ENCODE measurements at places on chromosomes 7 and 10.

DNA sequence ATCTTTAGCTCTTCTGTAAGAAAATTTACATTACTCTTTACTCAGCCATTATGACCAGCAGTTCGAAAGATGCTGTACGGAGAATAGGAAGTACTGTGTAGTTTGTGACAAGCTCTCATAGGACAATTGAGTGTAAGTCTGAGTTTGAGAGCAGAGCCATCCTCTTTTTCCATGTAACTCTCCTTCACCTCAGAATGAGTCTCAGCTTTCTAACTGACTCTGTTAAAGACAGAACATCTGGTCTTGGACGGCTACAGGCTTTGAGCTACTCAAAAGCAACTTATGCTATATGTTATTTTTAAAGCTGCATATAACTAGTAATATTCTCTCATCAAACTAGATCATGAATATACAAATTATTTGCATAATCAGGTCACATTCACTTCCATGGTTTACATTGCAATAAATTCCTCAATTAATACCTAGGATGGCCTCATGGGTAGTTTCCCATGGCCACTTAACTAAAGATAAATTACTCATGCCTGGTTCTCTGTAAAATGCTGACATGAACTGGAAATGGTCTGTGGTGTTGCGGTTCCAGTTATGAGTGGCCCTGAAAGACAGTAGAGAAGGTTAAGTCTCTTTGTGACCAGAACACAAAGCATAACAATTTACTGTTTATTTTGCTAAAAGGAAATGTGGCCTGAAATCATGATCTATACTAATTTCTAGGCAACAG, 358.7 kb downstream of the PHF14 start:
- no peak for DNase-seq

GRCh38 chr7:155941688-155942087, 129.4 kb upstream of the SHH start:
- peak; percentile 31 for DNase-seq

GRCh38 chr7:43554423-43554822, 28.5 kb upstream of the STK17A start:
- DNase-seq: no peak

- no peak for DNase-seq
Measured at GRCh38 chr7:3616306-3616705, 315.3 kb downstream of the SDK1 start.

- no peak for DNase-seq
Measured at GRCh38 chr7:38704041-38704547, 72.9 kb upstream of the AMPH start.

DNA sequence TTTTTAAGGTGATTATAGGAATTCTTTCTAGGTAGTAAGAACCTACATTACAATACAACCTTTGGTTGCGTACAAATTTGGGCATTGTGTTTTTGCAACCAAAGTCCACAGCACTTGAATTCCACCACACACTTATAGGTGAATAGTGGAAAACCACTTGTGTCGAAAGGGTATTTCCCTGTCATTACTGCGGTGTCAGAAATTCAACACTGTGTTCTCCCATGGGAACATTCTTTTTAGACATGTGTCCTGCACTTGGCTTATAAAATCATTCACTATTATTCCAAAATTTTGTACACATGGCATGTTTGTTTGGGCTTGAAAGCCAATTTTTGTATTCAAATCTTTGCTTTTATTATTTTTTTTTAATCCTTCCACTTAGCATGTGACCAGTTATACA, 333.7 kb downstream of the PRPF18 start:
- no peak for DNase-seq

- no peak for DNase-seq
Measured at GRCh38 chr7:131620673-131621609, 64.5 kb upstream of the PODXL start.

GRCh38 chr7:100949933-100950443, 654 bp downstream of the MUC3A start:
- DNase-seq: peak; percentile 48

GRCh38 chr10:133127291-133128125, 32.5 kb upstream of the KNDC1 start:
- DNase-seq: no peak

GRCh38 chr10:21452203-21452602, 73.3 kb downstream of the SKIDA1 start:
- no peak for DNase-seq

DNA sequence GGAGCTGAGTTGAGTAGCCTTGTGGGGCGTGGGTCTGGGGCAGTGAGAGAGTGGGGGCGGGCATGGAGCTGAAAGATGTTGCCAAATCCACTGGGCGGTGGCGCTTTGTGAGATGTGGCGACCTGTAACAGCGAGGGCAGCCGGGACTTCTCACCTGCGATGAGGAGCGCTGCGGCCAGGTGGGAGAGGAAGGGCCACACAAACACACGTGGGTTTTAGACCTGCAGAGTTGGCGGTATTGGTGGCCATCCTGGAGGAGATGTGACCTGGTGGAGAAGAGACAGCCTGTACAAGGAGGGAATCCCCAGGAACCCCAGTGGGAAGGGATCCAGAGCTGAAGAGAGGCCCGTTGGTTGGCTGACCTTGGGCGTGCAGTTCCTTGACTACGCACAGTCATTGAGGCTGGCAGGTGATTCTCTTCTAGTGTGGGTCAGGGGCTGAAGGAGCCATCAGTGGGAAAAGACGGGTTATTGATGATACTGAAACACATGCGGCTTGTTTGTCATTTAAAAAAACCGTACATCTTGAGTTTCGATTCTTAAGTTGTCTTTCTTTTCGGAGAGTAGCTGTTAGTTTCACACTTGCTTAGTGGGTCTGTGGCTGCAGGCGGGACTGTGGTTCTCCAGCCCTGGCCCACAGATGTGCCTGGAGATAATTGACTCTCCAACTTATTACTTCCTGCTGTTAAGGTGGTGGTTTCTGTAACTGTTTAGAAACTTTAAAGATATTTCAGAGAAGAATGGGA, 2.4 kb downstream of the CHST12 start:
- no peak for DNase-seq

GRCh38 chr10:117241541-117242462, 888 bp downstream of the SLC18A2 start:
- DNase-seq: peak; percentile 69

- DNase-seq: peak; percentile 11
Measured at GRCh38 chr10:48602401-48603135, 2.3 kb downstream of the ARHGAP22 start.

GRCh38 chr7:38428041-38428440, 154.6 kb upstream of the TARP start:
- DNase-seq: no peak

DNA sequence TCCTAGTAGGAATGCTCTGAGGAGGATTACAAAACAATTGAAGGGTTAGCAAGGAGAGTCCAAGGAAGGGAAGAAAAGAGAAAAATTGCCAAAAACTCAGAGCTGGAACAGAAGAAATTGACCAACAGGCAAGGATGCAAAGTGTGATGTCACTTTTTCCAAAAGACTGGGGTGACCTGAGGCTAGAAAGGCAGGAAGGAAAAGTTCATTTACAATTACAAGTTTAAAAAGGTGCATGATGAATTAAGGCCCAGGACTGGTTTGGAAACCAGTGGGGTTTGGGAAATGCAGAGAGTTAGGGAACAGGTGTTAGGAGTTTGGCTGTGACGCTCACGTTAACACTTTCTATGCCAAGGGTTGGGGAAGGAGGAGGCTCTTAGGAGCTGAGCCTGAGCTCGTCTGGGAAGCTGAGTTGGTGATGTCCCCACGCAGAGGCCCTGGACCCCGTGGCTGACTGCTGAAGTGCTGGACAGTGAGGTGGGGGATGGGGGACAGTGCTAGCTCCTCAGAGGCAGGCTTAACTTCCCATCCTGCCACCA, 92.6 kb upstream of the PODXL start:
- DNase-seq: no peak

- peak; percentile 62 for DNase-seq
Measured at GRCh38 chr7:102125127-102125596, 161.5 kb upstream of the SH2B2 start.

DNA sequence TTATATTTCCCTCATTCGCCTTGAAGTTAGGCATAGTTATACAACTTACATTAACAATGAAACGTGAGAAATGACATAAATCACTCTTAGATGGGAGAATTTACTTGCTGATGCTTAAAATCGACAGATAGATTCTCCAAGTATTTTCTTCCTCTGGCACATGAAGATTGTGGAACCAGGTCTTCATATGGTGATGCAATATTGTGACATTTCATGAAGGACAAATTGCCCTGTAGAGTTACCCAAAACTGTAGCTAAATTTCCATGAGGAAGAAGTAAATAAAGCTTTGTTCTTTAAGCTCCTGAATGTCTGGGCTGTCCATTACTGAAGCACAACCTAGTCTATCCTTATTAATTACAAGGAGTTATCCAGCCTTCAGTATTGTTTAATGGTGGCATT, 353.1 kb downstream of the THSD7A start:
- no peak for DNase-seq
